ENCODE measurements at places on chromosomes 11 and 22.
A peak's percentile ranks its signal among the peaks of the same experiment; 100 is the strongest.

GRCh38 chr11:5684646-5685362 lies at the start of gene TRIM5:
TSS of gene TRIM5 (minus strand) at chr11:5685074. CDS start at chr11:5680177, 4,897 bp downstream.
- peak; percentile 80 for DNase-seq

DNA sequence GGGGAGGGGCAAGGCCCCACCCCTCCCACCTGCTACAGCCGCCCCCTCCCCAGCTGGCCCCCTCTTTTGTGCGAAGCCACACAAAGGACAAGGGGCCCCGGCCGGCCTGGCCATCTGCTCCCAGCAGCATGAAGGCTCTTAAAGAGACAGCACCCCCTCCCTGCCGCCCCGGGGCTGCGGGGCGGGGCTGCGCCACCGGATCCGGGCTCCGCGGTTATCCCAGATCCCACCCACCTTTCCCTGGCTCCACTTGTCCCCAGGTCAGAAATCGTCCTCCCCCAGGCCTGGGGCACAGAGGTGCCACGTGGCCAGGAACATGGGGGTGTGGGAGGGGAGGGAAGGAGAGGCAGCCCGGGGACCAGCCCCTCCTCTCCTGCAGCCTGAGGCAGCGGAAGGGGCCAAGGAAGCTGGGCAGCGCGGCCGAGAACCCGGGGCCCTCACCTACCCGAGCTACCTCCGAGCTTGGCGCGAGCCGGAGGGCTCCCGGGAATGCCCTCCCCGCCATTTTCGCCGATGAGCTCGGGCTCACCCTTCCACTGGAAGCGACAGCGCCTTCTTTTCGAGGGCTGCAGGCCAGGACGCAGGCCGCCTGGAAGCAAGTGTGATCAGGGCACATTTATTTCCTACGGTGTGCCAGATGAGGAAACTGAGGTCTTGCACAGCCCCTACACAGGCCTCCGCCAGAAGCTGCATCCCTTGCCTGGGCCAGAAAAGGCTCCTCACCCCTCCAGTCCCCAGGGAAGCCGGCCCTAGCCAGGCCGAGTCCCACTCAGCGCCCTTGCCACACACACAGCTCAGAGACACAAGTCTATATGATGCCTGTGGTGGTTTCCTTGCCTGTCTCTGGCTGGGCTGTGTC lies 2.5 kb upstream of the RCOR2 start:
- DNase-seq = no peak

- DNase-seq = no peak
Measured at GRCh38 chr22:24446260-24446611, 18.8 kb downstream of the ADORA2A start.

- peak; percentile 58 for DNase-seq
Measured at GRCh38 chr11:68297812-68298658, 14.4 kb upstream of the LRP5 start.

GRCh38 chr11:2420502-2421225 lies 20.1 kb downstream of the TSSC4 start:
- DNase-seq = peak; percentile 52

DNA sequence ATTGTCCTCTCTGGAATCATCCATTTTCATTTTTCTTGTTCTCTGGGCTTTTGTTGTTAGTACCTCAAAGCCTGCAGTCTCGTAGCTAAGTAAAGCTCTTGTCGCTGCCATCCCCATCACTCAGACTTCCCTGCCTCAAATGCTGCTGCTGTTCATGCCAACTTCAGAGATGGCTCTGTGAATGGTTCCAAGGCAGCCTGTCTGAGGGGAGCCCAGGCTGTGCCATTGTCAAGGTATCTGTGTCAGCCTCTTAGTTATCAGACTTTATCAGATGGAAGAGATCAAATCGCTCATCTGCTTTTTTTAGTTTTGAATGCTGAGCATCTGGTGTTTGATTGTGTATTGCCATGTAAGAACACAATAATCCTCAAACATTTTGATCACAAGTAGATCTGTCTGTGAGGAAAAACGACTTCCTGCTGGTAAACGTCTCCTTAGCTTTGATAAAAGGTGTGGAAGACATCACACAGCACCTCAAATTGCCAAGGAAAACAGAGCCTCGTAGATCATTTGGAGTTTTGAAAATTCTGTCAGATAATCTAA lies 304.2 kb upstream of the ZC3H12C start:
- no peak for DNase-seq

DNA sequence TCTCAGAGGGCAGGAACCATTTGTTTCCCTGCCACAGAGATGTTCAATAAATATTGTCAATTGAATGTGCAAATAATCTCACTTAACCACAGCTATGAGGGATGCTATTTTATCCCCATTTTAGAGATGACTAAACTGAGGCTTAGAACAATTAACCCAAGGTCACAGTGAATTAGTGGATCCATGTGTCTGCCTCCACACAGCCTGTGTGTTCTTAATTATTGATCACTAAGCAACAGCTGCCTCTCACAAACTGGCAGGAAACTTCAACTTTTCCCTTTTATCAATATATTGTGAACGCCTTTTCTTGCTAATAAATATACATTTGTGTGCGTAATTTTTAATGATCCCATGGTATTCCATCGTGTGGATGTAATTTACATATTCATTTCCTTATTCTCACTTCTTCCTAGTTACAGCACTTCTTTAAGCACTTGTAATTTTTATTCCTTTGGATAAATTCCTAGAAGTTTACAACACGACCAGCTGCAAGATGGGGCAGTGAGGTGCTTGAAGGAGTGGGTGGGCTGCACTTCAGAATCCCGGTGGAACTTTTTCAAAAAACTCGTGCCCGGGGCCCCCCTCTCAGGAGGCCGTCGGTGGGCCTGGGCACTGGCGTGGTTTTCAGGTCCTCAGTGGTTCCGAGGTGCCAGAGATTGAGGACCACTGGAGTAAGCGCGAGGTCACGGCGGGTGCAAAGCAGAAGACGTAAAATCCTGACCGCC lies 915 bp upstream of the SREBF2 start:
- DNase-seq = no peak

DNA sequence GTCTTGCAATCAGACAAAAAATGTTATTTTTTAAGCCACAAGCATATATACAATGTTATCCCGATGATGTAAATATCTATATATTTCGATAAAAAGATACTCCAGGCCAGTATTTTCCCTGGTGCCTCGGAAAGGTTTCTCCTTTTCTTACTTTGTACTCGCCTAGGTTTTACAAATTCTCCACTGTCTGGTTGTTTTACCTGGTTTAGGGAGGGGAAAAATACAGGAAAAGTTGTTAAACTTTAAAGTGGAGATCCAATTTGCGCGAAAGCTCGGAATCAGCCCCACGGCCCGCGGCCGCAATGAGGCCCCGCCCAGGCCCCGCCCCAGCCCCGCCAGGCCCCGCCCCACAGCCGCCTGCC lies 58.4 kb upstream of the WNT7B start:
- DNase-seq = no peak

Data from CD4-positive, alpha-beta T cell treated with Interleukin-4 for 4 hours (primary cell).